ENCODE measurements at places on chromosomes 3 and 15.

- DNase-seq = no peak
Observed at GRCh38 chr3:27138005-27138404, 231.2 kb downstream of the NEK10 start.

- no peak for DNase-seq
Observed at GRCh38 chr3:8317661-8318649, 183.7 kb upstream of the LMCD1 start.

GRCh38 chr3:176650478-176650877, 546.8 kb downstream of the TBL1XR1 start:
- DNase-seq = no peak

DNA sequence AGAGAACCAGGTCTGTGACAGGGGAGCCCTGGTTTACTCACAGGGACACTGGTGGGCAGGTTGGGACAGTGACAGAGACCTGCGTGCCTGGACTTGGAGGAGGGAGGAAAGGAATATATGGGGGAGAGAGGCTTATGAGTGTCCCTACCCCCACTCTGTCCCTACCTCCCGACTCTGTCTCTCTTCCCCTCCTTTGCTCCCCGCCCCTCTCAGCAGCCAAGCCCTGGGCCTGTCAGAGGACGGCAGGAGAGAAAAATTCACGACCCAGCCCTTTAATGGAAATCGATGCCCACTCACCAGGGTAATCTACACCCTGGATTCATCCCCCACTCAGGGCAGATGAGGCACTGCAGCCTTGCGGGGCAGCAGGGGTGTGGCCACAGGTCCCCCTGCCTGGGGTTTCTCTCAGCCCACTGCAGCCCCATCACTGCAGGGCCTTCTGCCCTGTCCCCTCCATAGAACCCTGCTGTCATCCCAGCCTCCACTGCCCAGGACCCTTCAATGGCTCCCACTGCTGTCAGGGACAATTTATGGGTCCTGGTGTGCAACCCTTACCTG, 135.9 kb upstream of the LINGO1 start:
- DNase-seq = no peak

DNA sequence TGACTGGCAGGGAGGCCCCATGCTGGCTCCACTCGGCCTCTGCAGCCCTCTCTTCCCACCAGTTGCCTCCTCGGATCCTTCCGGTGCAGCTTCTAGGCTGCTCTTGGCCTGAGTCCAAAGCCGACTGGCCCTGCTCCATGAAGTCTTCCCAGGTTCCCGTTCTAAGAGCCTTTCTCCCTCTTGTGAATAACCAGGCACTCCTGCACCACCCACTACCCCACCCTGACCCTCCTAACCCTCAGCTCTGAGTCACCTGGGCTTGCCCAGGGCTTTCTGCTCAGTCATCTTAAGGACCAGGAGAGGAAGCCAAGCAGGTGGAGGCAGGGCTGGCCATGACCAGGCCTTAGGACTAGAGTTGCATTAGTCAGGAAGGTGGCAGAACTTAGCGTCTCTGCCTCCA, 28.1 kb upstream of the CNBP start:
- no peak for DNase-seq

DNA sequence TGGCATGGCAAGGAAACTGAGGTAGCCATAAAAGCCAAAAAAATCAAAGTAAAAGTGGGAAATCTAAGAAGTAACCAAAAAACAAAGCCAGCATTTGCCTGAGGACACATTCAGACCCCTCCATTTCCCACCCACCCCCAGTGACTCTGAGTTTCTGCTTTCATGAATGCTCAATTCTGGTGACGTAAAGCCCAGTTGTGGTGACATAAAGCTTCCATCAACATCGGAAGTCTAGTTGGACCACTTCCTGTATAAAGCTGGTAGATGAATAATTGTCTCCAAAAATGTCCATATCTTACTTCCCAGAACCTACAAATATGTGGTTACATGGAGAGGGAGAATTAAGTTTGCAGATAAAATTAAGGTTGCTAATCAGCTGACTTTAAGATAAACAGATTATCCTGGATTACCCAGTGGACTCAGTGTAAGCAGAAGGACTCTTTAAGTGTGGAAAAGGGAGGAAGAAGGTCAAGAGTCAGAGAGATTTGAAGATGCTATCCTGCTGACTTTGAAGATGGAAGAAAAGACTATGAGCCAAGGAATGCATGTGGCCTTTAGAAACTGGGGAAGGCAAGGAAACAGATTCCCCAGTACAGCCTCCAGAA, 62.0 kb upstream of the ST3GAL6 start:
- no peak for DNase-seq

DNA sequence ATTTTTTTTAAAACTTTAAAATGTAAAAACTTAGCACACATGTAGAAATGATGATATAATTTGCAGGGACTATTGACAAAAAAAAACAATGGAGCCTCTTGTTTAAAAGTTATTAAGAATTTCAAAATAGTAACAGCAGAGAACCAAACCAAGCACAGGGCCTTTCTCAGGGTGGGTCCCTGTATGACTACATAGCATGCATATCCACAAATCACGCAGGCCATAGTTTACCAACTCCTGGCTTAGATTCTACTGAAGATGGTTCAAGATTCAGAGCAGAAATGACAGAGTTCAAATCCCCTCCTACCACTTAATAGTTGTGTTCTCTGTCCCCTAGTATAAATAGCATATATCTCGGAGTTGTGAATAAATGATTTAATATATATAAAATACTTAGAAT, 19.0 kb downstream of the ACAP2 start:
- DNase-seq = no peak

- no peak for DNase-seq
Observed at GRCh38 chr3:124582196-124582595, 148.1 kb upstream of the UMPS start.

DNA sequence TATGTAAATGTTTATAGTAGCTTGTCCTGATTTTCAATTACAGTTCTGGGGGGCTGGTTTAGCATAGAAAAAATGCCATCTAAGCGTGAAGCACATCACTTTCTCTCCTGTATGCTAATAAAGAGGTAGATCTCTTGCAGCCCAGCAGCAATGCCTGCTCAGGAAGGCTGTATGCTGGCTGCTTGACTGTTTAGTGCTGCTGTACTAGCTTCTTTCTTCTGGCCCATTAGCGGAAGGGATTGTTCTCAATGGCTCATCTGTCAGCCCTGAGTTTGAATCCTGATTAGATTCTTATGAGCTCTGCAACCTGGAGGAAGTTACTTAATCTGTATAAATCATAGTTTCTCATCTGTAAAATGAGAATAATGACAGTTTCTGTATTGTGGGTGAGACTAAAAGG, 478.9 kb downstream of the ERC2 start:
- no peak for DNase-seq

DNA sequence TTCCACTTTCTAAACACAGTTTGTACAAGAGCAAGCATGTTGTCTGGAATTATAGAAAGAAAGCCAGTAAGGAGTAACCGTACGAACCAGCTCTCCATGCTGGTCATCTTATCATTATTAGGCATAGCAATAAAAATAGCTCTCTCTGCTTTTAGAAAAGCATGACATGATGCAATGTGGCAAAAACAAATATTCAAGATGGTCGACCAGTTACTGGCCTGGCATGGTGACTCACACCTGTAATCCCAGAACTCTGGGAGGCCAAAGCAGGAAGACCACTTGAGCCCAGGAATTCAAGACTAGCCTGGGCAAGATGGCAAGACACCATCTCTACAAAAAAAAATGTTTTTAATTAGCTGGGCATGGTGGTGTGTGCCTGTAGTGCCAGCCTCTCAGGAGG, 2.6 kb upstream of the MAP4 start:
- no peak for DNase-seq

- no peak for DNase-seq
Observed at GRCh38 chr3:94612631-94613030, 549.8 kb downstream of the NSUN3 start.

- DNase-seq = no peak
Observed at GRCh38 chr3:4392992-4393391, 74.1 kb downstream of the SUMF1 start.

DNA sequence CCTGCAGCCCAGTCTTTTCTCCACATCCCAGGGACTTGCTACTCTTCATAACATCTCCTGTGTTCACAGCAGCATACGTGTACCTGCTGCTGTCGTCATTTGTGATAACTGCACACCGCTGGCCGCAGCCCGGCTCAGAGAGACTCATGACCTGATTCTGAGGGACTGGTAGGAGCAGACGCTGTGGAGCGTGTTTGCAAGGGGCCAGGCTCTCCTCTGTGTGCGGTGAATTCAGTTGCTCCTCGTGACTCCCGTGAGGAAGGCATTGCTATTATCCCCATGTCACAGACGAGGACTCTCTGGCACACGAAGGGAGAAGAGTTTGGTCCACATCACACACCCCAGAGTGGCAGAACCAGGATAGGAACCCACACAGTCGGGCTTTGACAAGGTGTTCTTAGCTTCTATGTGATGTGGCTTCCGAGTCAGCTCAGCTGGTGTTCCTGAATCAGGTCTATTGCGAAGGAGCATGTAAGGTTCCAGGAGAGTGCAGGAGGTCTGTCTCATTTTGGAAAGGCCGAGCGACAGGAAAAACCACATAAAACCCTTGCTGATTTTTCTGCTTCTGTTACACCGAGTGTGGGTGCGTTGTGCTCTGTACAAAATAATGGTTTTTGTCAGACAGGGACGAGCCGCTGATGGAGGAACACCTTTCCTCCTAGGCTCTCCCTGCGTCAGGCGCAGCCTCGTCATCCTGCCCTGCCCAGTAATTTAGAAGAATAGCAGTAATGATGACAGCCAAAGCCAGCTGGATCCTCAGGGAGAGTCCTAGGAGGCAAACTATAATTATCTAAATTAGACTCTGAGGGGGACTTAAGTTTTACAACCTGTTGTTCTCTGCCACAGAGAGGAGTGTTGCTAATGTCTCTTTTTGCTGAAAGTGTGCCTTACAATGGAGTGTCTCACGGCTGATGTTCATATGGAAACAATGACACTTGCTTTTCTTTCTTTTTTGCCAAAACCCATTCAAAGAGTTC, 157.5 kb upstream of the RGMA start:
- no peak for DNase-seq

GRCh38 chr3:117548600-117548999, 839.0 kb downstream of the TUSC7 start:
- no peak for DNase-seq

- no peak for DNase-seq
Observed at GRCh38 chr3:27340534-27340933, 28.6 kb downstream of the NEK10 start.

DNA sequence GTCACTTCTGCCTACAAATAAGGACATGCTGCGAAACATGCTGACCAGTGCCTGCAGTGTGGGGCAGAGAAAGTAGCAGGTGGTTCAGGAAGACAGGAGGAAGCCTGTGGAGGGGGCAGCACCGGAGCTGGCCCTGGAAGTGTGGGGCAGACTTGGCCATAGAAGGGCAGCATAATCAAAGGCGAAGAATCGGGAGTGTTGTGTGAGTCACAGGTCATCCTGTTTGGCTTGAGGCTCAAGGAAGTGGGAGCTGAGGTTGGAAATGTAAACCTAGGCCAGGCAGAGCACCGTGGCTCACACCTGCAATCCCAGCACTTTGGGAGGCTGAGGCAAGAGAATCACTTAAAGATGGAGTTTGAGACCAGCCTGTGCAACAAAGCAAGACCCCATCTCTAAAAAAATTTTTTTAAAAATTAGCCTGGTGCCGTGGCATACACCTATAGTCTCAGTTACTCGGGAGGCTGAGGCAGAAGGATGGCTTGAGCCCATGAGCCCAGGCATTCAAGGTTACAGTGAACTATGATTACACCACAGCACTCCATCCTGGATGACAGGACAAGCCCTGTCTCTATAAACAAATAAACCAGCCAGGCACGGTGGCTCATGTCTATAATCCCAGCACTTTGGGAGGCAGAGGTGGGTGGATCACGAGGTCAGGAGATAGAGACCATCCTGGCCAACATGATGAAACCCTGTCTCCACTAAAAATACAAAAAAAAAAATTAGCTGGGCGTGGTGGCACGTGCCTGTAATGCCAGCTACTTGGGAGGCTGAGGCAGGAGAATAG, 54.0 kb downstream of the FAM43A start:
- no peak for DNase-seq

- DNase-seq = no peak
Observed at GRCh38 chr3:71430941-71431552, 152.5 kb downstream of the FOXP1 start.

GRCh38 chr15:48644827-48645557, 517 bp downstream of the FBN1 start:
- DNase-seq = peak; percentile 72

- DNase-seq = no peak
Observed at GRCh38 chr15:58171476-58172061, 33.4 kb downstream of the AQP9 start.

DNA sequence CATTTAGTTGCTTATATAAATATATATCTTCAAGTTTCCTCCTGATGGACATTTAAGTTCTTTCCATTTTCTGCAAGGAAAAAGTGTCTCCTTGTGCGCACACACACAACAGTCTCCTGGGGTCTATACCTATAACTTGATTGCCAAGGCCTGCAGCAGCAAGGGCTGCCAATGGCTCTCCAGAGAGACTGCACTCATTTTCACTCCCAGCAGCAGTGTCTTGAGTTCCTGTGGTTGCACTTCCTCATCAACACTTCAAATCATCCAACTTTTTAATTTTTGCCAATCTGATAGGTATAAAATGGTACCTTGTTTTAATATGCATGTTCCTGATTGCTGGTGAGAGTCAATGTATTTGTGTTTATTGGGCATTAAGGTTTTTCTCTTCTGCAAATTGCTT, 23.1 kb downstream of the TNFAIP8L3 start:
- no peak for DNase-seq

DNA sequence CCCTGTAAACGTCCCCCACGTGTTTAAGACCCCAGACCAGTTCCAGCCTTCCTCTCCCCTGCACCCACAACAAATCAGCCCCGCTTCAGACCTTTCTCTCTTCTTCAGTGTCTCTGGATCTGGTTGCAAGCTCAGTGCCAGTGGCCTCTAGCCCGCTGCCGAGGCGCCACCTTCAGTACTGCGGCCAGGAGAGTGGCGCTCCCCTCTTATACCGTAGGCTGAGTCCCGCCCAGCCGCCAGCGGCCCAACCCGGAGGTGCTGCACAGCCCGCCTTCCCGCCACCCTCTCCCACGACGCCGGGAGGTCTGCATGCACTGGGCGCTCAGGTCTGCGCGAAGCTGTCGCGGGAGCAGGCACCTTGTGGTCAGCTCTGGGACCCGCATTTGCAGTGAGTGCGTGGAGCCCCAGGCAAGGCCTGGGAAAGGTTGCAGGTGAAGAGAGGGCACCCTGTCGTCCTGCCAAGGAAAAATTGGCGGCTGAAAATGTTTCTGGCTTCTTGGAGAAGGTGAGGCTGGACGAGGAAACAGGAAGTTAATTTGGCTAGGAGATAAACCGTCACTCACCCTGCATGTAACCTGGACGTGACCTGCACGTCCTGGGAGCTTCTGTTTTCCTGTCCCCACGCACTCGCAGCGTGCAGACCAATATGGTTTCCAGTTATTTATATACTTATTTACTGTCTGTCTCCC, at the start of gene C2CD4B:
Gene C2CD4B (minus strand): TSS at position 182 of the 689 bp plus-strand sequence. CDS start 301 bp downstream, outside the sequence.
- DNase-seq = no peak

Data from hippocampal formation (tissue), 2 donors.